ENCODE measurements at places on chromosomes 5 and 9.

DNA sequence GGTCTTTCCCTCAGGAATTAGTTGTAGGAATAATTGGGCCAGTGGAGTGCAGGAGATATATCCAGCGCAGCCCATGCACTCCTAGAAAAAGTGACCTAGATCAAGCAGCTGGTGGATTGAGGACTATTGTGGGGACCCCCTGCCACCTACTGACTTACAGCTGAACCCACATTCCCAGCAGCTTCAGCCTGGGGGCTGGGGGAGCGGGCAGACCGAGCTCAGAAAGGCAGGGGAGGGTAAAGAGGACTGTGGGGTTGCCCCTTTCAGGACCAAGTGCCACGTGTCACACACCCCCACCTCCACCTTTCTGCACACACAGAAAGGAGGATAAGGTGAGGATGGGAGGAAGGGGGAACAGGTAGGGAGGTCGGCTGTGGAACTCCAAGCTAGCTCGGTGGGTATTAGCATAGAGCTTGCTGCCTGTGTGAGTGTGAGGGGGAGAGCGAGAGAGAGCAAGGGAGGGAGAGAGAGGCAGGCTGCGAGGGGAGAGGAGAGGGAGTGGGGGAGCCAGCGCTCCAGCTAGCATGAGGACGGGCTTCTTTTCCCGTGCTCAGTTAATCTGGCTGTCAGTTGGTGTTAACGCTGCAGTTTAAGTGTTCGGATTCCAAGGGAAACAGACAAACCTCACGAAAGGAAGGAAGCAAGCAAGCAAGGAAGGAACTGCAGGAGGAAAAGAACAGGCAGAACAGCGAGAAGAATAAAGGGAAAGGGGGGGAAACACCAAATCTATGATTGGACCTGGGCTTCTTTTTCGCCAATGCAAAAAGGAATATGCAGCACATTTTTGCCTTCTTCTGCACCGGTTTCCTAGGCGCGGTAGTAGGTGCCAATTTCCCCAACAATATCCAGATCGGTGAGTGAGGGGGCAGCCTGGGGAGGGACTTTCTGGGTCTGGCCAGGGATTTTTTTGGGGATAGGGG lies at the start of gene GRIA1:
Gene GRIA1, plus strand, starts transcription at position 553 of the 920 bp plus-strand sequence.
- DNase-seq, result no peak

DNA sequence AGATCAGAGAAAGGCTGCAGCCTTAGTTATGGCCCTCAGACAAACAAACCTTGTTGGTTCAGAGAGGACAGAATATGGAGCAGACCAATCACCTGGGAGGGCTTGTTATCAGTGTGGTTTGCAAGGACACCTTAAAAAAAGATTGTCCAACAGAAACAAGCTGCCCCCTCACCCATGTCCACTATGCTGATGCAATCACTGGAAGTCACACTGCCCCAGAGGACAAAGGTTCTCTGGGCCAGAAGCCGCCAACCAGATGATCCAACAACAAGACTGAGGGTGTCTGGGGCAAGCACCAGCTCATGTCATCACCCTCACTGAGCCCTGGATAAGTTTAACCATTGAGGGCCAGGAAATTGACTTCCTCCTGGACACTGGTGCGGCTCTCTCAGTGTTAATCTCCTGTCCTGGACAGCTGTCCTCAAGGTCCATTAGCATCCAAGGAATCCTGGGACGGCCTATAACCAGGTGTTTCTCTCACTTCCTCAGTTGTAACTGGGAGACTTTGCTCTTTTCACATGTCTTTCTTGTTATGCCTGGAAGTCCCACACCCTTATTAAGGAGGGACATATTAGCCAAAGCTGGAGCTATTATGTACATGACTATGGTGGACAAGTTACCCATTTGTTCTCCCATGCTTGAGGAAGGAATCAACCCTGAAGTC lies 36.9 kb upstream of the TBCA start:
- DNase-seq, result no peak

DNA sequence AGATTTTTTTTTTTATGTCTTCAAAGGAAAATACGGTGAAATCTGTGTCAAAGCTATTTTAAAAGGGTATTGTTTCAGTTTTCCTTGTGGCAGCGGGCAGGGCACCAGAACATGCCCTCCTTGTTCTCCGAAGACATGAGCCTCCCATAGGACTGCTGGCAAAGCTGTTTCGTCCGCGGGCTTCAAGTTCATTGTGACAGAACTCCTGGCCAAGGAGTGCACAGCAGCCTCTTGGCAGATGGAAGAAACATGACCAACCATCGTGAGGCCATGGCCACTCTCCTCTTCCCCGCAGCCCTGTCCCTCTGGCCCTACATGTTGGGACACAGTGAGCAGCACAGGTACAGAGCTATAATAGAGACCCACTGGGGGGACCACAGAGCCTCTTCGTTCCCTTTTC lies 99.5 kb downstream of the AOPEP start:
- DNase-seq, result no peak

GRCh38 chr5:34535433-34535832 lies 120.7 kb upstream of the RAI14 start:
- DNase-seq, result no peak

- no peak for DNase-seq
Observed at GRCh38 chr5:92909602-92909962, 671.4 kb downstream of the NR2F1-AS1 start.

DNA sequence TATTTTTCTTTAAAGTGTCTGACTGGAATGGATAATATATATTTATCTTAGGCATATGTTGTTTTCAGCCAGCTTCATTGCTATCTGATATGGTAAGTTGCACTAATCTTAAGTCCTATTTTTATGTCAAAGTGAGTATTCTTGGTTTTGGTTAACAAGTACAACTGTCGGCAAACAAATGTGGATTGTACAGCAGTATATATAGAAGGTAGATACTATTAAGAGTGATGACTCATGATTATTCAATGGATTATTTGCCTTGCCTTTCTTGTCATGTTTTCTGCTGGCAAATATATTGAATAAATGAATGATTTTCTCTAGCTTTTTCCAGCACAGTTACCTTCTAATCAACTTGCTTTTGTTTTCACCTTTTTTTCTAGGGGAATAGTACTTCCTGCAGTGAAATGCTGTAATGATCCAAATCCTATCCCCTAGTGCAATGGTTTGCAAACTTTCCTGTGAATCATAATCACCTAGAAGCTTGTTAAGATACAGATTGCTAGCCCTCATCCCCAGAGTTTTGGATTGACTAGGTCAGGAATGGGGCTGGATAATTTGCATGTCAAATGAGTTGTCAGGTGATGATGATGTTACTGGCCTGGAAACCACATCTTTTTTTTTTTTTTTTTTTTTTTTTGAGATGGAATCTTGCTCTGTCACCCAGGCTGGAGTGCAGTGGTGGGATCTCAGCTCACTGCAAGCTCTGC lies 60.8 kb upstream of the ARRDC3 start:
- no peak for DNase-seq

GRCh38 chr5:159362220-159362619 lies 31.9 kb upstream of the IL12B start:
- DNase-seq, result no peak

GRCh38 chr5:142785206-142785605 lies 15.0 kb downstream of the ARHGAP26 start:
- DNase-seq, result no peak

DNA sequence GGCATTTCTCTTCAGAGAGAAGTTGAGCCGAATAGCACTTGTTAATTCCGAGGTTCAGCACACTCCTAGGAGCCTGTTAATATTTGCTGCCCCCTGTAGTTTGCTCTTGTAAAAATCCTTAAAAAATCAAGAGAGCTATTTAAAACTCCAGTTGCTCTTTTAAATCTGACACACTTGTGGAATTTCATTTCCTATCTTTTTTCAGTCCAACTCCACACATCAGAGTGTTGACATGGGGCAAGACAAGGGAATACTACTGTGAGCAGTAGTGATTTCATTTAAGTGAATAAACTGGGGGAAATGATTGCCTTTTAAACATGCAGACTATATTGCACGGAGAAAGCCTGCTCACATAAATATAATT lies 1096.3 kb upstream of the DMAC1 start:
- peak; percentile 68 for DNase-seq

DNA sequence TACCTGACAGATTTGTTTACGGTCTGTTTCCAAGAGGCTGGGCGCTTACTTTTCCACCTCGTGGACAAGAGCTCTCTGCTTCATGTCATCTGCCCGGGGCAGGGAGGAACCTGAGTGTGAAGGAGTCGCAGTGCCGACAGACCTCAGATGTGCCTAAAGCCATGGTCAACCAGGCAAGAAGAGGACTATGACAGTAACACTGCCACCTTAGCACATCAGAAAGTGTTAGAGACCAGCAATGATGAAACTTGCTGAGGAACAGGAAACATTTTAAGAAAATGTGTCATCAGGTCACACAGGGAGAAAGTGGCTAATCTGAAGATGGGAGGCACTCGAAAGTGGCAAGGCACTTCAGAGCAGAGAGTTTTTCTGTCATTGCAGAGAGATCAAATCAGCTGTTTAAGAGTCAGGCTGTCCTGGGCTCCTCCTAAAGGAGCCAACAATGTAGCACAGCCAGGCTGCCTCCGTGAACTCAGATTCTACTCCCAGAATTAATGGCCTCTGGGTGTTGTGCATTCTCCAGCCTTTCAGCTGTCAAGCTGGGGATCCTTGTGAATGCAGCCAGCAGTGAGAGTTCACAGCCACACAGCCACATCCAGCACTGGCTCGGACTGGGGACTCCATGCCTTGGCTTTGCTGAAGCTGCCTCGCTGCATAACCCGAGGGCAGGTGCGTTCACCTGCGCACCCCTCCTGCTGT lies 94.6 kb downstream of the RAPGEF1 start:
- DNase-seq, result no peak

- peak; percentile 94 for DNase-seq
Observed at GRCh38 chr5:42908509-42909488, 97.1 kb upstream of the SELENOP start.

- DNase-seq, result no peak
Observed at GRCh38 chr9:138100711-138101350, 223.2 kb downstream of the CACNA1B start.

GRCh38 chr5:181054871-181055459 lies 14.9 kb downstream of the BTNL9 start:
- DNase-seq, result no peak

DNA sequence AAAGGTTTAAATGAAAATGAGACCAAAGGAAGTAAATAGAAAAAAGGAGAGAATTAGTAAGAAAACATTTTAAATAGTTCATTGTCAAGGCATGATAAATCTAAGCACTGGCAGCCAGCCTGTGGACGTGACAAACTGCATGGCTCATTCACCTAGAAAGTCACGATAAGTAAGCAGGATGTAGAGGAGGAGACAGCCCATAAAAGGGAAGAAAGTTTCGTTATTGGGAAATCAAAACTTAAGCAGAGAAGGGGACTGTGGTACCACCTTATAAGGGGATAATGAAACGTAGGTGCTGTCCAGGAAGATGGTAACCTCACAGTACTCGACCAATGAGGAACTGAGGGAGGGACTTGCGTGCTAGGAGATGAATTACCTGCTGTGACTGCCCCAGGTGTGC lies 494.5 kb upstream of the GRAMD2B start:
- no peak for DNase-seq

GRCh38 chr5:62306323-62306895 lies 403 bp downstream of the KIF2A start:
- DNase-seq, result no peak

GRCh38 chr5:137560420-137560819 lies 61.3 kb upstream of the SPOCK1 start:
- DNase-seq, result no peak

DNA sequence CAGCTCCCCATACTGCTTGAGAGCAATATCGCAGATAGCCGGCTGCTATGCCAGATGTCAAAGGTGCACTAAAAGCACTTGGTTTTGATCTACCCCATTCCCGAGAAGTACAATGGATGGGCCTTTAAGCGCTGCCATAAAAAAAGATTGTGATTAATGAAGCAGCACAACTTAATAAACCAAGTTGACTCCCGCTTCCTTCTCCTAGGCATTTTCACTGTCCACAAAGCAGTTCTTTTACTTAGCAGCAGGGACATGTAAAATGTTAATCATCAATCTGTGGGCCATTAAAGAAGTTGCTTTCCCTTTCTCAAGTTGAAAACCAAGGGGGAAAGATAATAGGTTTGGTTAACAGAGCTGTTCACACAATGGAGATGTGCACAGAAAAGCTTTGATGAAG lies 176.4 kb downstream of the TRPM6 start:
- no peak for DNase-seq

GRCh38 chr9:136303825-136304416 lies at the start of gene CCDC187:
Gene CCDC187 (minus strand): TSS chr9:136304094. CDS start chr9:136303830, 264 bp downstream.
- DNase-seq, result no peak

GRCh38 chr5:101429241-101429640 lies 526.2 kb upstream of the ST8SIA4 start:
- no peak for DNase-seq

DNA sequence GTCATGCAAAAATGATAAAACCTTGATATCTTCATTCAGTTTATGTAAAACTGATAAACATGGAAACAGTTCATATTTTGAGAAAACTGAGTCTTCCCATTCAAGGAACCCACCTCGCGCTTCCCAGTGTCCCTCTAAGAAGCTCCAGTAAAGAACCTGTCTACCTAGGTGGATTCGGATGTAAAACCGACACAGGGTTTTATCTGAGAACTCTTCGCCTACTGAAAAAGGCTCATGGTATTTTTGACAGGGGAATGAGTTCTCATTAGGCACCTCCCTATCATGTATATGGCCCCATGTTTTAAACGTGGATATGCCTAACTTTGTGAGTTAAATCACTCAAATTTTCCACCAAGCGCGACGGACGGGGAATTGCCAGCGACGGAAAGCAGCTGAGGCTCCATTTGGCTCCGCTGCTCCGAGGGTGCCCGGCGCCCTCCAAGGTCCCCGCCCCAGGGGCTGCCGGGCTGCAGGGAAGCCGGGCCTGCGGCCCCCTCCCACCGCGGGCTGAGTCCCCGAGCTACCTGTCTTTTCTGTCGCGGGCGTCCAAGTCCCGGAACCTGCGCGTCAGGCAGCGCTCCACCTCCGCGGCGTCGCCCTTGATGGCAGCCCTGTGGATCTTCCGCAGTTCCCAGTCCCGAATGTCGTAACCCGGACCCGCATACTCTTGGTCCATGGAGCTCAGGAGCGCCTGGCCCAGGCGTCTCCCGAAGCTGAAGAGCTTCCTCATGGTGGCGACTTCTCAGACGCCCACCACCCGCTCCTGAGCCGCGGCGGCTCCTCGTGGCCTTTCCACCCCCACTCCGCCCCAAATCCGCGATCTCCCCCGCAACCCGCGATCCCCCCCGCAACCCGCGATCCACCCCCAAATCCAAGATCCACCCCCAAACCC lies 594 bp downstream of the ANKRD18A start:
- peak; percentile 21 for DNase-seq
